ENCODE measurements at places on chromosomes 13 and 19. TPM values are rescaled to one million over a fixed set of nuclear protein-coding genes. Genes with fewer than 3 reads are reported as not detected.

Gene SLAIN1
- total RNA-seq, result 27.7 TPM

Gene OR7D2
- total RNA-seq, result not detected

Gene LYPD5
- not detected for total RNA-seq

Gene TMEM255B
- 1.3 TPM for total RNA-seq

Gene PSG7
- total RNA-seq, result not detected

Gene IGFL3
- total RNA-seq, result not detected

Gene WDR87
- total RNA-seq, result not detected

Gene GALP
- not detected for total RNA-seq

GRCh38 chr19:46341937-46342336 lies 5.0 kb upstream of the PPP5C start:
- no peak for DNase-seq

- no peak for DNase-seq
Observed at GRCh38 chr19:34274827-34275625, 20.7 kb downstream of the GARRE1 start.

DNA sequence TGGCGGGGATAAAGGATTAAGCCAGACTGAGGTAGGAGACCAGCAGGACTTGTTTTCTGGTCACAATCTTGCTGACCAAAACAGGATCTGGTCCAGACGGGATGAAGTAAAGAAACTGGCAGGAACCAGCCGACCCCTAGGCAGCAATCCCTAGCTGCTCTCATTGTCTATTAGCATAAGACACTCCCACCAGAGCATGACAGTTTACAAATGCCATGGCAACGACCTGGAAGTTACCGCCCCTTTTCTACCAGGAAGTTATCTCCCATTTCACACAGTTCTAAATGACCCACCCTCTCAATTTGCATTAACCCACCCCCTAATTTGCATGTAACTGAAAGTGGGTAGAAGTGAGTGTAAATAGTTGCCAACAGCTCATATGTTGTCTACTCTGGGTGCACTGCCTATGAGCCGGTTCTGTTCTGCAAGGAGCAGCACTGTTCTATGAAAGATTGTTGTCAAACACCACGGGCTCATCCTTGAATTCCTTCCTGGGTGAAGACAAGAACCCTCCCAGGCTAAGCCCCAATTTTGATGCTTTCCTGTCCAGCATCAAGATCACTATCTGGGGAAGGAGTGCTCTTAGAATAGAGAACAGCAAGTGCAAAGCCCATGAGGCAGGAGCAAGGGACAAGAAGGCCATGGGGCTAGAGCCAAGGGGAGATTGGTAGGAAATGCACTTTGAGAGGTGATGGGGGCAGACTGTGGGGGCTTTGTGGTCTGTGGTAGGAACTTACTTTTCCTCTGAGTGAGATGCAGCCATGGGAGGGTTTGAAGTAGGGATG lies 13.9 kb upstream of the FBXO27 start:
- DNase-seq, result no peak

- DNase-seq, result no peak
Observed at GRCh38 chr19:8445488-8446001, 770 bp downstream of the HNRNPM start.

GRCh38 chr19:45254044-45254531 lies 3.0 kb downstream of the MARK4 start:
- DNase-seq, result no peak

- DNase-seq, result no peak
Observed at GRCh38 chr13:42266473-42266872, 5.5 kb upstream of the AKAP11 start.

DNA sequence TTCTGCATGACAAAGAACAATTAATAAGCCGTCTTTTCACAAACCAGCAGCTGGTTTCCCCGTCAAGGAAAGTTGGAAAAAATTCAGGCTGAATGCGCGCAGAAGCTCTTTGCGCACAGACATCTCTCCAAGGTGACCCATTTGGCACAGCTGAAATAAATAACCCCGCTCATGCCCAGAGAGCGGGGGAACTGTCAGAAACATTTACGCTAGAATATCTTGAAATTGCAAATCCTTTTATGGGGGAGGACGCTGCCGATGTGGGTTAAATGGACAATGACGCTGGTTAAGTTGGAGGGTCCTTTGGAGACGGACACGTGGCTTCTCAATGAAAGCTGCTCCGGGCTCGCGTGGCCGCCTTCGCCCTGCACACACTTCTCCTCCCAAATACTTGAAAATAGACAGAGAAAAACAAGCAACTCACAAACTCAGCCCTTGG lies 30.6 kb downstream of the GSX1 start:
- DNase-seq, result no peak

- DNase-seq, result no peak
Observed at GRCh38 chr13:25181597-25181996, 9.5 kb upstream of the AMER2 start.

DNA sequence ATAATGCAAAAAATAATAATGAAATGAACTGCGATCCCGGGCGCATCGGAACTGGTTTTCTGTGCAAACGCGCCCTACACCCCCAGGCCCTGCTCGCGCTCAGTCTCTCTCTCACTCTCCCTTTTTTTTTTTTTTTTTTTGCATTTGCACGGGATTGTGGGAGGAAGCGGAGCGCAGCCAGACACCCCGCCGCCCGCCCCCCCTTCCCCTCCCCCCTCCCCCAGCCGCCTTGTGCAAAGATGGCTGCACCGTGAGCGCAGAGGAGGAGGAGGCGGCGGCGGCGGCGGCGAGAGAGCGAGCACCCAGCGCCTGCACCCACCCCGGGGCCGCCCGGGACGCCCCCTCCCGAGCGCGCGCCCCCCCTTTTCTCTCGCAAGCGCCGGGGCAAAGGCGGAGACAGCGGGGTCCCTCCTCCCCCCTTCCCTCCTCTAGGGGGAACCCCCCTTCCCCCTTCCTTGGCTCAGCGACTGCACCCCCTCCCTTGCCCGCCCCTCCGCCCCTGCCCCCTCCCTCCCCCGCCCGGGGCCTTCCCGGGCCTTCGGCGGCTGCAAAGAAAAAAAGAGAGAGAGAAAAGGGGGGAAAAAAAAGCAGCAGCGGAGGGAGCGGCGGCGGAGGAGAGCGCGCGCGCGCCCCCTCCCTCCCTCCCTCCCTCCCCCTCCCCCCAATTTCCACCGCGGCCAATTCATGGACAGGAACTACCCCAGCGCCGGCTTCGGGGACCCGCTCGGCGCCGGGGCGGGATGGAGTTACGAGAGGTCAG lies at the start of gene PRR12:
PRR12 (plus strand) TSS at position 212 of the 760 bp plus-strand sequence; CDS start at position 685, 473 bp downstream.
- peak; percentile 84 for DNase-seq

DNA sequence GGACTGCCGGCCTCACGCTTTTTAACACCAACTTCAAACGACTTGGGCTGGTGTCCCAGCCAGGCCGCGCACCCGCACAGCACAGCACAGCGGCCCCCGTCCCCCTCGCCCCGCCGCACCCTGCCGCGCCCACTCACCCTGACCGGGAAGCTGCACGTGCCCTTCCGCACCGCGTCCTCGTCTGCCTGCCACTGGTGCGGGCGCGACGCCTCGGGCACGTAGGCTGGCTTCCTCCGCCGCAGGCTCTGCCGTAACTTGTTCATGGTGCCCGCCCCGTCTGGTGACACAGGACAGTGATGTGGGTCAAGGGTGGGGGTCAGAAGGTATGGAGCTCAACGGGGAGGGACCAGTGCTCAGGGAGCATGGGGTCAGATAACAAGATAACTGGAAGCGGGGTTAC lies 6.2 kb downstream of the NUMBL start:
- no peak for DNase-seq

GRCh38 chr19:28445826-28446225 lies 767.1 kb downstream of the UQCRFS1 start:
- no peak for DNase-seq

- no peak for DNase-seq
Observed at GRCh38 chr19:55459950-55460657, 1.3 kb downstream of the ISOC2 start.

- no peak for DNase-seq
Observed at GRCh38 chr13:50014386-50014785, 858 bp upstream of the KCNRG start.

- DNase-seq, result no peak
Observed at GRCh38 chr13:37023871-37024270, 23.3 kb downstream of the EXOSC8 start.

- DNase-seq, result no peak
Observed at GRCh38 chr13:75993241-75993640, 357.1 kb downstream of the LMO7 start.
